ENCODE measurements at places on chromosomes 4 and X.

GRCh38 chr4:189765736-189766135, 174.9 kb upstream of the FRG1 start:
- DNase-seq, result no peak

GRCh38 chr4:153119626-153120025, 84.6 kb upstream of the TRIM2 start:
- DNase-seq, result no peak

DNA sequence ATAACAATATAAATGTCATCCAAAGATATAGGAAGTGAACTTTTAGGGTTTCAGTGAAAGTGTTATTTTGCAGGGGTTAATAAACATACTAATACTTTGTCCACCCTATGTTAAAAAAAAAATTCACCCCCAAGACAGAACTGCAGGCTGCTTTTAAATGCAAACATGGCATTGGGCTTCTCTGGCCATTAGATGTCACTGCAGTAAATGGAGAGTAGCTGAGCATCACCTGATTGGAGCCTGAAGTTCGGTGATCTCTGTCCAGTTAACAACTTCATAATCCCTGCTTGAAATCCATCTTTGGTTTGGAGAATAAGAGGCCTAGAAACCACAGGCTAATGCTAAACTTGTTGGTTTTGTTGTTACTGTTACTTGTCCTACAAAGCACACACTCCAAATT, 18.7 kb downstream of the SLC25A43 start:
- peak; percentile 47 for DNase-seq

DNA sequence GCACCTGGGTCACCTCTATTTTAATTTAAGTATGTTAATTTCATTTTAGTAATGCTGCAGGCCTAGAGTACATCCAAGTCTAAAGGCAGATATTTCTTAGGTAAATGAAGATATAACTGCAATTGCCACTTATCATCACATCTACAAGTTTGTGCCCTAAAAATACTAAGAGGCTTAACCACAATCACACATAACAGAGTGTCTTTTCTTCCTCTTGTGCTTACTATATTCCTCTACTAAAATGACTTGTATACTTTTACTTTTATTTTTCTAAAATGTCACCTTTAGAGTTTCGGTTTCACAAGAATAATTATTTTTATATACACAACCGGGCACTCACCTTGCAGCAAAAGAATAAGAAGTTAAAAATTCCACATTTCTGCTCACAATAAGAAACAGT, 77.9 kb downstream of the EFHC2 start:
- DNase-seq, result no peak

GRCh38 chrX:97846228-97846627, 962.5 kb downstream of the RPA4 start:
- DNase-seq, result no peak

DNA sequence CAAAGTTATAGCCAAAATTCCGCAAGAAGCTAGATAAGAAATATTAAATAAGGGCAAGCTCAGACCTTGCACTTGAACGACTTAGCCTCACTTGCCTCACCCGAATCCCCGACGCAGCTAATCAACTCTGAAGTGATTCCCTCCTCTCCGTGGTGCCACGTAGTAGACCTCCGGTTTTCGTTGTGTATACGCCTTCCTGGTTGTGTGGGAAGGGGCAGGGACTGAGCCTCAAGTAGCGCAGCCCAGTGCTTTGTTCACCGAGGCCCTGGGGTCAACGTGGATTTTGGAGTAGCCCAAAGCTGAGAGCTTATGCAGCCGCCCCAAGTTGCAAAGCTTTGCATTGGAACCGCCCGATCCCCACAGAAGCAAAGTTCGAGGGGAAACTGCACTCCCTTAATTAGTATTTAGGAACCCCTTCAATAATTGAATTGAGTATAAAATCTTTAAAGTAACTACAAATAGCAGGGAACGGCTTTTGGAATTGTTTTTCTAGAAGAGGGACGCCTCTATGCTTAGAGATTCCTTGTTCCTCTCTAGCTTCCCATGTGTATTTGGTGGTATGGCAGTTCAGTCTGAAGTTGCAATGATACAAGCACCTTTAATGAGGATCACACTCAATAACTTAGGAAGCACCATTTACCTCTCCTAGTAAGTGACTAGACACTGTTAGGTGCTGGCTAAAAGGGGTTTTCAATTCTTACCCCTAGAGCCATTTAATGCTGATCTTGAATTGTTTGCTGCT, 55.7 kb downstream of the LINC00632 start:
- no peak for DNase-seq

DNA sequence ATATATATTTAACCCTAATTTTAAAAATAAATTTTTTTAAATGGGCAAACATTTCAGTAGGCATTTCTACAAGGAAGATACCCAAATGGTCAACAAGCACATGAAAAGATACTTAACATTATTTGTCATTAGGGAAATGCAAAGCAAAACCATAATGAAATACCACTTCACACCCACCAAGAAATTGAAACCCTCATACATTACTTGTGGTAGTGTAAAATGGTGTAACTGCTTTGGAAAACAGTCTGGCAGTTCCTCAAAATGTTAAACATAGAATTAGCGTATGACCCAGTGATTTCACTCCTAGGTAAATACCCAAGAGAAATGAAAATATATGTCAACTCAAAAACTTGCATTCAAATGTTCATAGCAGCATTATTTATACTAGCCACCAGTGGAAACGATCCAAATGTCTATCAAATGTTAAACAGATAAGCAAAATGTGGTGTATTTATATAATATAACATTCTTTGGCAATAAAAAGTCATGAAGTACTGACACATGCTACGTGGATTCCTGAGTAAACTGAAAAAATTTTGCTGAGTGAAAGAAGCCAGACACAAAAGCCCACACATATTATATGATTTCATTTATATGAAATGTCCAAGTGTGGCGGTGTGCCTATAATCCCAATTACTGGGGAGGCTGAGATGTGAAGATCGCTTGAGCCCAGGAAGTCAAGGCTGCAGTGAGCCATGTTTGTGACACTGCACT, 16.6 kb downstream of the TRIM2 start:
- no peak for DNase-seq

DNA sequence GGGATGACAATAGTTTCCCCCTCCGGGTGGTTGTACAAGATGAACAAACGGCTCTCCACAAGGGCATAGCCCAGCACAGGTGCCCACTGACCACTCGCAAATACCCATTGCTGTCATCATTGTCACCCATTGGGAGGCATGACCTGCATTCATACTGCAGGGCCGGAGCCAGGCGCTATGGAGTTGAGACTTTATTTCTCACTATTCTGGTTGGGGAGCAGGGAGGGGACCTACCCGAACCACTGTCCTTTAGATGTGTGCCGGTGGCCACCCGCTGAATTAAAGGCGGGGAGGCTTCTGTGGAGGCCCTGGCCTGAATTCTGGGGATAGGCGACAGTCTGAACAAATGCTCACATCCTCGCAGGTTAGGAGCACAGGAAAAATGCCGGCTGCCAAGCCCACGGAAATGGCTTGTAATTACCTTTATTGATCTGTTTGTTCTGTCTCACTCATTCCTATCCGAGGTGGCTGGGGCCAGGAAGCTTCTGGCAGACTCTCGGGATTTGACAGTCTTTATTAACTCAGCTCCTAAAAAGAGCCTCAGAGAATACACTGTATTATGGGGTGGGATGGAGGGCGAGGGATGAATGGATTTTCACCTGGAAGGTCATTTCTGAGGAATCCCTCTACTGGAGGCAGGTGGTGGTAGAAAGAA, 125.1 kb upstream of the PSAPL1 start:
- DNase-seq, result no peak

- DNase-seq, result no peak
These were observed 1.9 kb downstream of the TLR7 start for GRCh38 chrX:12868747-12869146.

DNA sequence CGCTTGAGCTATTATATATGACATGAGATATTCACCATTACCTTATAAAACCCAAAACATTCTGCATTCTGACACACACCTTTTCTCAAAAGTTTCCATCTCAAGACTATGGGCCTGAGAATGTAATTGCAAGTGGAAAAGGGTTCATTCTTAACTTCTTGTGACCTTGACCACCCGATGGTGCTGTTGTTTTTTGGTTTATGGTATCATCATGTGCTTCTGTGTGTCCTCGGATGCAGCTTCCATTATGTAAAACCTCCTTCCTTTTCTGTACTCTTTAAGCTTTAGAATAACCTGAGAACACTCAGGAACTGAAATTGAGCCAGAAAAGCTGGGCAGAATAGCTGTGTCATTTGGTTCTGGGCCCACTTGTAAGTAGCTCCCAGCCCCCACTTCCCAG, 16.2 kb upstream of the PUDP start:
- DNase-seq, result no peak

DNA sequence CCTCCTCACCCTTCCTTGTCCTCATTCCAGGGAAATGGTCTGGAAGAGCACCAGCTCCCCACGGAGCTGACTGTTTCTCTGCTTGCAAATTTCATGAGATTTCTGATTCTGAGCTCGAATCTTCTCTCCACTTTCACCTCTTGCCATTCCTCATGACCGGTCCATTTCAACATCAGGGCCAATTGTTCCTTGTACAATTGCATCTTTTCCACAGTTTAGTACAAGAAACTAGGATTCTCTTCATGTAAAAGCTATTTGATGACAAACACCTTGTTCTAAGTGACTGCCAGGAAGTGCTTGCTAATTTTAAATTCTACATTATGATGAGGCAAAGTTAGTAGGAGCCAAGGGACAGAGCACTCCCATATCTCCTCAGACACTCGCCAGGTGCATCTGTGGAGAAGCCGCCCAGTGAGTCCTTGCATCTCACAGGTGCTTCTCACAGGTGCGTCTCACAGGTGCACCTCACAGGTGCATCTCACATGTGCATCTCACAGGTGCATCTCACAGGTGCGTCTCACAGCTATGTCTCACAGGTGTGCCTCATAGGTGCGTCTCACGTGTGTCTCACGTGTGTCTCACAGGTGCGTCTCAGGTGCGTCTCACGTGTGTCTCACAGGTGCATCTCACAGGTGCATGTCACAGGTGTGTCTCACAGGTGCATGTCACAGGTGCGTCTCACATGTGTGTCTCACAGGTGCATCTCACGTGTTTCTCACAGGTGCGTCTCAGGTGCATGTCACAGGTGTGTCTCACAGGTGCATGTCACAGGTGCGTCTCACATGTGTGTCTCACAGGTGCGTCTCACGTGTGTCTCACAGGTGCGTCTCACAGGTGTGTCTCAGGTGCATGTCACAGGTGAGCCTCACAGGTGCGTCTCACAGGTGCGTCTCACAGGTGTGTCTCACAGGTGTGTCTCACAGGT, 3.0 kb upstream of the PDE6B start:
- no peak for DNase-seq

- no peak for DNase-seq
These were observed 7.2 kb downstream of the IL15 start for GRCh38 chr4:141643557-141643956.

DNA sequence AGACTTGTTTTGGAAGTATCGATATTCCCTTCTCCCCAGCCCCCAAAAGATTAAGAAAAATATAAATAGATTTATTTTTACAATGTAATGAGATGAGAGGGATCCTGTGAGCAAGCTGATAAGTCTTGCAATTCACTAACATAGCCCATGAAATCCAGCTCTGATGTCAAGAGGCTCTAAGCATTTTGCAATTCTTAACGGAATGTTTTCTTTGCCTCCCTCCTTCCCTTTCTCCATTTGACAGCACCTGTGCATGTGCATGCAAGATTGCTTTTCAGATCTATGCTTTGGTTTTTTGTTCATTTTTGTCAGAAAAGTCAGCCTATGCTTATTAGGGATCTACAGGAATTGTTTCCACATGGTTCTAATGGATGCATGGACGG, 169.9 kb downstream of the SLIT2 start:
- DNase-seq, result no peak

DNA sequence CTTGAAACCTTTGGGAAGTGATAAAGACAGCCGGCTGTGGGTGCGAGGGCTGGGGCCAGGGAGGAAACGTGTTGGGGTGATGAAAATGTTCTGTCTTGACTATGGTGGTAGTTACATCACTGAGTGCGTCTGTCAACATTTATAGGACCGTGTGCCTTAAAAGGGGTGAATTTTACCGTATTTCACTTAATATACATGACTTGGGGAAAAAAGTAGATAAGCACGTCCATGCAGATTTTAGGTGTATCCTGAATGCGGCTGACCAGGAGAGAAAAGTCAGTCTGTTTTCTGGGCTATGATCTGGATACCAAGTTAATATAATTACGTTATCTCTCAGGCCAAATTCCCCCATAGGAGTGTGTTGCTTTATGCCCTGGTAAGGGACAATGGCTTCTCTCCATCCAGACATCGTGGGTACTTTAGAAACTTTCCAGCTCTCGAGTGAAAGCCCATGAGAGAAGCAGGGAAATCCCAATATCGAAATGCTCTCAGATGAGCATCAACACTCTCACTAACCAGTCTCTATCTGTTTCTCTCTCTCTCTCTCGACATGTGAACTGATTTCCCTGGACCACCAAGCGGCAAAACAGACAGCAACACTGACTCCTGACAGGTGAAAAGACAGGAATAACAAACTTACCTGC, 71.5 kb downstream of the IRF2 start:
- DNase-seq, result no peak

DNA sequence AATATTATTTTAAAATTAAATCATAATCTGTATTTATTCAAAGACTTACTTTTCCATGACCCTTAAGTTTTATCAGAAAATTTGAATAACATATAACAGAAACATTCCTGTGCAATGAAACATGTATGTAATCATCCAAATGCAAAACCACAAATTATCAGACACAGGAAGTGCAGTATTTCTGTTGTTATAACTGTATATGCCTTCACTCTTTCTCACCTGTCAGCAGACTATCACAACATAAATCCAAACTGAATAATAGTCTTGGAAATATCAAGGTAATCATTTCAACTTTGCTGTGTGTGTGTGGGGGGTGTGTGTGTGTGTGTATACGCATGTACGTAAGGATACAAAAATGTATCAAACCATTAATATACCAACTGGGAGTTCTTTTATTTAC, 285.9 kb downstream of the SLC7A11 start:
- DNase-seq, result no peak

DNA sequence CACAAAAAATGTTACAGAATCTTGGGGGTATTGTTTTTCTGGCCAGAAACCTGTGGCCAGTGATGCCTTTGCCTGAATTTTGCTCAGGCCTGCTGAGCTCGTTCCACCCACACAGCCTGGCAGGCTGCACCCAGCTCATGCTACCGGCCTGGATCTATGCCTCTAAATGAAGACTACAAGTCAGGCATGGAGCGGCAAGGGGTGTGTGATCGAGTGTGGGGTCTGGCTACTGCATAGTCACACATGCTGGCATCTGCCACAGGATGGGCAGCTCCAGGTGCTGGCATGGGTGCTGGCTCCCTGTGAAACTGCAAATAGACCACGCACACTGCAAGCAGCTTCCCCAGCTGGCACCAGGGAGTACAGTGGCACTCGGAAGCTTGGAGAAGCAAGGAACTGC, 323.1 kb upstream of the POU3F4 start:
- no peak for DNase-seq

GRCh38 chr4:147958057-147958456, 226.2 kb downstream of the ARHGAP10 start:
- DNase-seq, result no peak
